Right renal cortex interstitium (tissue), 3 donors: ENCODE measurements at places on chromosomes 4 and X. TPM values are rescaled to one million over a fixed set of nuclear protein-coding genes. Genes with fewer than 3 reads are reported as not detected.

Gene CDX4
- polyA plus RNA-seq: not detected

Gene LEF1
- 68.8 TPM for polyA plus RNA-seq

Gene MAGEA1
- not detected for polyA plus RNA-seq

Gene ZNF141
- 27.4 TPM for polyA plus RNA-seq

Gene PHKA1
- 5.6 TPM for polyA plus RNA-seq

Gene MMGT1
- 28.7 TPM for polyA plus RNA-seq

Gene GAB1
- polyA plus RNA-seq: 56.1 TPM

Gene ZNF630
- polyA plus RNA-seq: 3.7 TPM

Gene NPFFR2
- 0.74 TPM for polyA plus RNA-seq
